Fibroblast of skin of right quadriceps (primary cell): ENCODE measurements at places on chromosomes 4 and X.

- peak; percentile 55 for DNase-seq
These were observed 199.3 kb downstream of the TMA16 start for GRCh38 chr4:163693776-163694175.

DNA sequence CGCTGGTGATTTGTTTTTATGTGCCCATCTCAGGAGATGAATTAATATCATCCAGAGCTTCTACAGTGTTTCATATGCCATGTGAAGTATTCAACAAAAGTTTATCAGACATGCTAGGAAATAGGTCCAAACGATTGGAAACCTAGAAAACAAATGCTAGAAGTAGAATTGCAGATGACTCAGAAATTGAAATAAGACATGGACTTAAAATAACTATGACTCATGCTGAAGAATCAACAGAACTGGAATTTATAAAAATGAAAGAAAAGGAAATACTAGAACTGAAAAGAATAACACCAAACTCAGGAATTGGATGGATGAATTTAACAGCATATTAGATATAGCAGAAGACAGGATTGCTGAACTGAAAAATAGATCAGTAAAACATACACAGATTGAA, 172.7 kb upstream of the GIMD1 start:
- peak; percentile 64 for DNase-seq

GRCh38 chrX:12686331-12686730, 104.9 kb upstream of the PRPS2 start:
- DNase-seq = no peak

DNA sequence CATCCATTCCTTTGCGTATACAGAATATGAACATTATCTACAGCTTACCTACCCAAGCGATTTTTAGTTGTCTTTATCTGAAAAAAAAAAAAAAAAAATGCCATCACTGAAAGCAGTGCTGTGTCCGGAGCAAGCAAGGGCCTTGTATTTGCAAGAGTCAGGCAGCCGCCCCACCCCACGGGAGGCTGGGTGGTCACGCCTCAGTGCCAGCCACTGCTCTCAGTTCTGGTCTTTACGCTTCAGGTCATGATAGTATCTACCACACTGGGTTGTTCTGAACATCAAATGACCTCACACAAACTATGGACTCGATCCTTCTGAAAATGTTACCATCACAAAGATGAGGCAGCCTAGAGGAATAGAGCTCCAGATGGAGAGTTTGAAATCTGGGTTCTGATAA, 62.7 kb upstream of the HELT start:
- DNase-seq = no peak

- peak; percentile 7 for DNase-seq
These were observed 126.9 kb upstream of the GPRIN3 start for GRCh38 chr4:89434364-89434988.

DNA sequence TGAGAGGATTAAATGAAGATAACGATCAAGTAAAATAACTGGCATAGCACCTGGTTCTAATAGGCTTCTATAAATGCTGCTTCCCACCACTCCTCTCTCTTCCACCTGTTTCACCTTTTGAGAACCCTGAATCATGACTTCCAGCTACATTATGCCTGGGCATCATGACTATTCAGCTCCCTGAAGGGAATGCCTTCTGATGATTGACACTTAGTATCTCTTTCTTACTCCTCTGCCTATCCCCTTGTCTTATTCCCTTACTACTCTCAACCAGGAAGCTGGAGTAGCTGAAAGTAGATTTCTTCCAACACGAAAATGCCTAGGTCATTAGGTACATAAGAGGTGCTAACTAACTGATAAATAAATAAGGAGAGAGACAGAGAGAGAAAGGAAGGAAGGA, 24.7 kb upstream of the CXCL8 start:
- DNase-seq = no peak

DNA sequence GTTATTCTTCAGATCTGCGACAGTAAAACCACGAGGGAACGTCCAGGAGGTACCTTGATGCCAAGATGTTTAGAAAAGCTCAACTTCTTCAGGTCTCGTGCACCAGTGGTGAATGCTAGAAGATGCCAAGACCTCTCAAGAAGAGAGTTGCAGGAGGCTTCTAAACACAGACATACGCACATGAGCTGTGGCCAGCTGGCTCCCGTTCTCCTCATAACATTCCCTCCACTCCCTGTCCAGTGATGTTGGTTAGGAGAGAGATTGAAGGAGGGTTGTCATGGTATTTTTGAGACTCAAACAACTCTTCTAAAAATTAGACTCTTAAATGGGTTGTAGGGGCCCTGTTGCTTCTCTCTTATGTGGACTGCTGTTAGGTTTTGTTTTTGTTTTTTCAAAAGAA, 184.3 kb downstream of the QDPR start:
- no peak for DNase-seq

DNA sequence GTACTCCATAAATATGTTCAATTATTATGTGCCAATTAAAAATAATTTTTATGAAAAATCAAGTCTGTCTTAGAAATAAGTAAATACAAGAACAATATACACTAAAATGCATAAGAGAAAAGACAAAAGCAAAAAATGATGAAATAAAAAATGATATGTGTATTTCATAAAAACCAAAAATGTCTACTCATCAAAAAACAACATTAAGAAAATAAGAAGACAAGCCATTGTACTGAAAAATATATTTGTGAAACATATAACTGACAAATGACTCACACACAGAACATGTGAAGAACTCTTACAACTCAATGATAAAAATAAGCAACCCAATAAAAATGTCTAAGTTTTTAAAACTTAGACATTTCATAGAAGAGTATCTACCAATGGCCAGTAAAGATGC, 34.1 kb upstream of the ENOX2 start:
- no peak for DNase-seq

- DNase-seq = no peak
These were observed 75.2 kb upstream of the PRKX start for GRCh38 chrX:3788494-3789233.

GRCh38 chr4:79621061-79621460, 213.0 kb upstream of the GK2 start:
- DNase-seq = no peak

DNA sequence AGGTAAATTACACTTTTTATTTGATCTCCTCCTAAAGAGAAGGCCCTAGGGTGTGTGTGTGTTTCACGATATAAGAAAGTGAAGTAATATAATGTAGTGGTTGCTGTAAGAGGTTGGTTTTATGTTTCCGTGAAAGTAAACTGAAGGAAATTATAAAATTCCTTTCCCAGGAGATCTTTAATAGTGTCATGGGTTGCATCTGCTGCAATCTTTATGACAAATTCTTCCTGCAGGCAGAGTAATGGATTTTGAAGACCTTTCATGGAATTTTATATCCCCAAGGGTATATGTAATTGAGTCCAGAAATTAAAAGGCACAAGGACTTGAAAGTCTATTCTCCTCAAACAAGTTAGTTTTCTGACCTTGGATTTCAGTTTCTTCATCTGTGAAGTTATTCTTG, 538.6 kb downstream of the ANKRD50 start:
- peak; percentile 45 for DNase-seq

- no peak for DNase-seq
These were observed 18.4 kb downstream of the CT47B1 start for GRCh38 chrX:120857240-120857639.

DNA sequence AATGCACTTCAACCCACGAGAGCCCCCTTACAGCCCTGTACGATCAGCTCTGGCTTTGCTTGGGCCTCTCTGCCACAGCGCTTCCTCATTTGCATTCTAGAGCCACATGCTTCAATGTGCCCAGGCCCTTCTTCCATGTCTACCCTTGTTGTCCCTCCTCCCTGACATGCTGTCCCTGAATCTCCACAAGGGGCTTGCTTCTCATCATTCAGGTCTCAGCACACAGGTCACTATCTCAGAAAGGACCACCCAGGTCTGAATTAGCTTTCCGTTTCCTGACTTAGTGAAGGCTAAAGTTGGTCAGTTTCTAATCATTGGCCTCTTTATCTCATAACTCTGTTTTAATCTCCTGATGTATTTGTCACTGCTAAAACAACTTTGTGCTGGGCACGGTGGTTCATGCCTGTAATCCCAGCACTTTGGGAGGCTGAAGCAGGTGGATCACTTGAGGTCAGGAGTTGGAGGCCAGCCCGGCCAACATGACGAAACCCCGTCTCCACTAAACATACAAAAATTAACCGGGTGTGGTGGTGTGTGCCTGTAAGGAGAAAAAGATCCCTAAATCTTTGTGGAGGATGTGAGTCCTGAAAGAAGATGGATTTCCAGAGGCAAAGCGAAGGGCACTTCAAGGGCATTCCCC, 17.9 kb upstream of the SLC34A2 start:
- no peak for DNase-seq

- peak; percentile 1 for DNase-seq
These were observed 92.8 kb upstream of the CCDC160 start for GRCh38 chrX:134144231-134144630.

- DNase-seq = no peak
These were observed 594 bp upstream of the ARHGAP24 start for GRCh38 chr4:85474356-85474755.

- DNase-seq = no peak
These were observed 103.2 kb downstream of the ENPP6 start for GRCh38 chr4:184114431-184114830.

- DNase-seq = peak; percentile 50
These were observed 73.0 kb downstream of the AFF1 start for GRCh38 chr4:87007528-87008446.

DNA sequence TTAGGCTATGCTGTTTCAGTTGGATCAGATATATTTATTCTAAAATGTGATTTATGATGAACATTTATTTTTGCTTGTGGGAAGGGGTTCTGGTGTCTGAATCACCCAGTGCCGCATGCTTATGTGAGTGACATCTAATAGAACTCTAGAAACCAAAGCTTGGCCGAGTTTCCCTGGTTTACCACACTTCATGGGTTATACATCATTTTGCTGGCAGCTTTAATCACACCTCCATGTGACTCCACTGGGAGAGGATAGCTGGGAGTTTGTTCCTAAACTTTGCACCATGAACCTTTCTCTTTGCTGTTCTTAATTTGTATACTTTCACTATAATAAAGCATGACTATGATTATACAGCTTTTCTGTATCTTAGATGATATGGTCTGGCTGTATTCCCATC, 382.9 kb downstream of the INPP4B start:
- DNase-seq = peak; percentile 67

DNA sequence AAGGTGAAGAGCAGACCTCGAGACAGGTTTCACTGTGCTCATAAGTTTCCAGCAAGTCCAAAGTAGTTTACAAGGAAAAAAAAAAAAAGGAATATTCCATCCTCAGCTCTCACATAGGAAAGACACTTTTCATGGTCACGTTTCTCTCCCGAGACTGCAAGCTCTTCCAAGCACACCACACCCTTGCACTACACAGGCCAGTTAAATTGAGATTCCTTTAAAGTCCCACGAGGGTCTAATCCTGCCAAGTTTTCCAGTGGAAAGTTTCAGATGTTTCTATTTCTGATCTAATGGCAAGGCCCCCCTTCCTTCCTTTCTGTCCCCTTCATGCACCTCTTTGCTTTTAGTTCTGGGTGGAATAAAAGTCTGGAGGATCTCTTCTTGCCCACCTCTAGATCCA, 67.9 kb upstream of the PCDH19 start:
- DNase-seq = no peak

DNA sequence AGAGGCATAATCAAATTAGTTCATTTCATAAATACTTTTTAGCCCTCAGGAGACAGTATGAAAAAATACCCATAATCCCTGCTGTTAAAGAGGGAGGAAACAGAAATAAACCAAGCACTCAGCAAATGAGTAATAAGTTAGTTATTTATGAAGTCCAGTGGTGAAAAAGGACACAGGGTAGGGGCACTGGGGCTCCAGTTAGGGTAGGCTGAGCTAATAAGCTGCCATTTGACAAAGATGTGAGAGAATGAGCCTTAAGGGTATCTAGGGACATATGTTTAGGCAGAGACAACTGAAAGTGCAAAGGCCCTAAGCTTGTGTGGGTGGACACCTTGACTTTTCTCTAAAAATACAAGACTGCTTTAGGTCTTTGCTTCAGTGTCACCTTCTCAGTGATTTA, 94.4 kb downstream of the IL15 start:
- DNase-seq = peak; percentile 29

GRCh38 chr4:8402181-8402597, 38.3 kb downstream of the ACOX3 start:
- no peak for DNase-seq

DNA sequence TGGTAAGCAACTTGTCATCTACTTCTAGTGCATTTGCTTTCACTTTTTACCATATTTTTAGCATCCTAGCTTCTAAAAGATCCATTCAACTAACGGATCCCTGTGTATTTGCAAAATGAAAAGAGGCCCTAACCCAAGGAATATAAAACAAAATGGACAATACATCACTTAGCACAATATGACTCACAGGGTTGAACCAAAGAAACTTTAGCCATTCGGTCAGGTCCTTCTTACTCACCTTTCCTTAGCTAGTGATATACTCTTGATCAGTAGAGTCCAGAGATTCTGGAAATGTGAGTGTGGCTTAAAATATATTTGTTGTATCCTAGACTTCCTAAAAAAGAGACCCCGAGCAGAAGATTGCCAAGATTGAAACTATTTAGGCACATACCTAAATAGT, 19.5 kb downstream of the TMPRSS11E start:
- no peak for DNase-seq

GRCh38 chr4:80336582-80336981, 1.1 kb downstream of the CFAP299 start:
- peak; percentile 27 for DNase-seq

DNA sequence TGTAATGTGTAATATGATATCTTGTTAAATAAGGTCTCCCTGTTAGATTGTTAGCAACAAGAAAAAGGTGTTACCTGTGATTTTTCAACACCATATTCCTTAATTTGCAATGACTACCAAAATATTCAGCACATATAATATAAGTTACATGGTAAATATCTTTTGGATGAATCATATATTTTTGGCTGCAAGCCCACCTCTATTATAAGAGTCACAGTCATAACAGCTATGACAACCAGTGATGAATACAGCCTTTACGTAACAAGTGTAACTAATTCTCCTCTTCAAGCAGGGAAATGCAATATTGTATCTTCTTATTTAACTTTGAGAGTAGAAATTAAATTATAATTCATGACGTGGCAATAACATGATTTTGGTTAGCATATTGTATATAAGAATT, 187.0 kb downstream of the NLGN4X start:
- DNase-seq = peak; percentile 42

DNA sequence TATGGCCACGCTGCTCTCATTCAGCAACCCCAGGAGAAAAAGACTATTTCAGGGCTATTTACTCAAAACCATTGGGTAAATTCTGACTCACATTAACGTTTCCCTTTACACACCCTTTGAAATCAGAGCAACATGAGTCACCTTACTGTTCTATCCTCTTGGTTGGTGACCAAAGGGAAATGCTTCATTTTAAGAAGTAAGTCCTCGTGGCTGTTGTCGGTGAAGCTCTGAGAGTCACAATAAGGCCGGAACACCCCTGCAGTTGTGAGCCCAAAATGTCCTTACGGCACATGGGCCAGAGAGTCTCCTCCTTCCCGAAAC, 56.3 kb upstream of the SPRY1 start:
- peak; percentile 83 for DNase-seq

- DNase-seq = no peak
These were observed 979 bp downstream of the RP2 start for GRCh38 chrX:46837558-46838485.

DNA sequence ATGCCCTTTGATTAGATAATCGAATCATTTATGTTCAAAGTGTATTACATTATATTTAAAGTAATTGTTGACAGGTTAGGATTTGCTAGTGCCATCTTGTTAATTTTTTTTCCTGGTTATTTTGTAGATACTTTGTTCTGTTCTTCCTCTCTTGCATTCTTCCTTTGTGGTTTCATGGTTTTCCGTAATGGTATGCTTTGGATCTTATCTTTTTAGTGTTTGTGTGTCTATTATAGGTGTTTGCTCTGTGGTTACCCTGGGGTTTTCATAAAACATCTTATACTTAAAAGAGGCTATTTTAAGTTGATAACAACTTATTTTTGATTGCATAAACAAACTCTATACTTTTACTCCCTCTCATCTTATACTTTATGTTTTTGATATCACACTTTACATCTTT, 108.2 kb upstream of the SRD5A3 start:
- DNase-seq = no peak
